ENCODE measurements at places on chromosomes 6 and 20. TPM values are rescaled to one million over a fixed set of nuclear protein-coding genes. Genes with fewer than 3 reads are reported as not detected.

DNA sequence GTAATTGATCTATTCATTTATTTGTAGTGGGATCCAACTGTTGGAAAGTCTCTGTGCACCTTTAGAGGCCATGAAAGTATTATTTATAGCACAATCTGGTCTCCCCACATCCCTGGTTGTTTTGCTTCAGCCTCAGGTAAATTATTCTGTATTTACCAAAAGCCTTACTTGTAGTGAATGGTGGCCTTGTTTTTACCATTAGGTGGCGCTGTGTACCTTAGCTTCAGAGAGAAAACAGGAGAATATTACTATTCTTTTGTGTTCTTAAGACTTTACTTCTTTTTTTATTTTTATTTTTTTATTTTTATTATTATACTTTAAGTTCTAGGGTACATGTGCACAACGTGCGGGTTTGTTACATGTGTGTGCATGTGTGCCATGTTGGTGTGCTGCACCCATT lies 23.7 kb downstream of the PEX7 start:
- peak; percentile 29 for DNase-seq

GRCh38 chr6:369559-370431 lies 21.8 kb upstream of the IRF4 start:
- no peak for DNase-seq

DNA sequence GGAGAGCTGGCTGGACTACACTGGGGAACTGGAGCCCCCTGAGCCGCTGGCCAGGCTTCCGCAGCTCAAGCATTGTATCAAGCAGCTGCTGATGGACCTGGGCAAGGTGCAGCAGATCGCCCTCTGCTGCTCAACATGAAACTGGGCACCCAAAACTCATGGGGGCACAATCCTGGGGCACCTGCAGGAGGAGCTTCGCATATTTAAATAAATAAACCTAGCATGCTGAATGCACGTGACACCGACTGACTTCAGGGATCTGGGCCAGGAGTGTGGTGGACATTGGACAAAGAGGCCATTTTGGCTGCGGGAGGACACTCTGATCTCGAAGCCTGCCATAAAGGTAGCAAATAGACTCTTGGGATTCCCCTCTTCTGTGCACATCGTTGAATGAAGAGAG lies 6.8 kb downstream of the SCAND1 start:
- DNase-seq, result no peak

GRCh38 chr6:15023448-15023847 lies 222.4 kb upstream of the JARID2 start:
- DNase-seq, result peak; percentile 50

- DNase-seq, result peak; percentile 89
Measured at GRCh38 chr6:32968867-32969684, 682 bp downstream of the BRD2 start.

- DNase-seq, result no peak
Measured at GRCh38 chr6:142698751-142699150, 246.2 kb downstream of the HIVEP2 start.

Gene MCHR2
- polyA plus RNA-seq, result not detected

Gene CCN2
- polyA plus RNA-seq, result 46.4 TPM

Gene ULBP2
- 9.9 TPM for polyA plus RNA-seq

Gene LY6G6F
- not detected for polyA plus RNA-seq

Gene HMGA1
- polyA plus RNA-seq, result 927 TPM

Gene ID4
- not detected for polyA plus RNA-seq

Measured in foreskin keratinocyte (primary cell).